ENCODE measurements at places on chromosomes 3 and 15. TPM values are rescaled to one million over a fixed set of nuclear protein-coding genes. Genes with fewer than 3 reads are reported as not detected.

The SEMA3G gene
- 0.40 TPM for total RNA-seq

The ZPLD1 gene
- 0.45 TPM for total RNA-seq

The OR5K2 gene
- not detected for total RNA-seq

The ZBBX gene
- total RNA-seq = not detected

The SERPINI2 gene
- not detected for total RNA-seq
